ENCODE measurements at places on chromosomes 5 and 9.

- peak; percentile 80 for ATAC-seq
Measured at GRCh38 chr5:124952079-124952478, 205.6 kb upstream of the ZNF608 start.

GRCh38 chr9:122941582-122942234 is 888 bp downstream of the RABGAP1 start:
- no peak for ATAC-seq

DNA sequence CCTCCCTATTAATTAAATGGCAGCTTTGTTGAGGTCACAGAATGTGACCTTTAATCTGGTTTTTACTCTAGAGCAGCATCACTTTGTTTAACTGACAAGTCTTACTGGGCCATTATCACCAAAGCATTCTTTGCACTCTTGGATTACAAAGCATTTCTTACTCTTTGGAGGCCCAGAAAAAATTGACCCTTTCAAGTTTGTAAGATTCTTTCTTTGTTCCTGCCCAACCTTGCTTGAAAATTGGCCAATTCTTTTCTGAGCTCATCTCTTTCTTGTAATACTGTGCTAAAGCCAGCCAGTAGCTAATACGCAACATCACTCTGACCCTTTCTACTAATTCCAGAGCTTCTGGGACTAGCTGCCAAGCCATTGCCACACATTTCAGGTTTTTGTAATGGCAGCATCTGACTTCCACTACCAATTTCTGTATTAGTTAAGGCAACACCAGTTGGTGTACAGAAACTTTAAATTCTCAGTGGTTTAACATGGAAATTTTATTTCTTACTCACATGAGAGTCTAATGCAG is 131.6 kb downstream of the PRDM6 start:
- ATAC-seq: no peak

- ATAC-seq: no peak
Measured at GRCh38 chr9:123437201-123437600, 81.2 kb downstream of the CRB2 start.

DNA sequence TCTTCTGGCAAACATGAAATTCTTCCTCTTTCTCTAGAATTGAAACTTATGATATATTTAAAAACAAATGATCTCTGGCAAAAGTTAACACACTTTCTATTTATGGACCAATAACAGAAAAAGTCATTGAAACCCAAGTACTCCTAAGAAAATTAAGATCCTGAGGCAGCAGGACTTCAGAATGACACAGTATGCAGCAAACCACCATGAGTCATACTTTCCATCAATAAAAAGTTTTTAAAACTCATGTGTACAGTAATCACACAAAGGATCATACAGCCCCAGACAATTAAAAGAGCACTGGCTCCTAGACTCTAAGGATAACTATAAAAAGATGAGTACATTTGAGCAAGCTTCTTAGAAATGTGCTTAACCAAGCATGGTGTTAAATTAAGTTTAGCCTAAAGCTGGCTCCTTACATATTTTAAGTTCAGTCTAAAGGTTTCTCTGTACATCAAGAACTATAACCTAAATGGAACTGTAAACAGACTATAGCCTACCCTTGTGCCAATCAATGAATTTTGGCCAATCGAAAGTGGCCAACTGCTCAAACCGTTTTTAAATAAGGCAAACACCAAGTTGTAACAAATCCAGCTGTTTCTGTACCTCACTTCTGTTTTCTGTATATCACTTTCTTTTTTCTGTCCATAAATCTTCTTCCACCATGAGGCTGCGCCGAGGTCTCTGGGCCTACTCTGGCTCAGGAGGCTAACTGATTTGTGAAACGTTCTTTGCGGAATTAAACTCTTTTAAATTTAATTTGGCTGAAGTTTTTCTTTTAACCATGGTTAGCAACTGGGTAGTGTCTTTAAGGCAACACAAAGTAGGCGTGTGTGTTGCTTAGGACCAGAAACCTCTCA is 232.1 kb upstream of the PIK3R1 start:
- no peak for ATAC-seq

GRCh38 chr5:149826574-149826973 is 96.5 kb downstream of the PPARGC1B start:
- no peak for ATAC-seq

DNA sequence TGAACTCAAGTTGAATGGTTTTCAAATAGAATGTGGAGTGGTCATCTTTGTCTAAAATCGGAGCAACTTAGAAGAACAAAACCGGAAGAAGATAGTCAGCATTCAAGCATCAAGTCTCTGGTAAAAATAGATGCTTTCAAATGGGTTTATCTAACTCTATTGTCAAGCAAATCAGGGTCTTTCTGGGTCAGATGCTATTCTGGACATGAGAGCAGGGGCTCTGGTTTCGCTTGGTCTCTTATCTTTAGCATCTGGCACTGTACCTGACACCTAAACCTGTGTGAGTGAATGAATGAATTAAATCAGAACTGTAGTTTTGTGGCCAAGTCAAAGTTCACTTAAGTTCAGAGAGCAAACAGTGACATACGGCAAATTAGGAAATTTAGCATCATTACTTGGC is 173.5 kb downstream of the SLIT3 start:
- no peak for ATAC-seq

- ATAC-seq: no peak
Measured at GRCh38 chr9:84829471-84829870, 159.9 kb downstream of the NTRK2 start.

GRCh38 chr9:112831281-112831851 is 59.3 kb downstream of the SLC46A2 start:
- no peak for ATAC-seq

- peak; percentile 99 for ATAC-seq
Measured at GRCh38 chr9:111992523-111992922, 95.9 kb downstream of the UGCG start.

GRCh38 chr5:103598997-103599566 is 36.5 kb upstream of the NUDT12 start:
- no peak for ATAC-seq

DNA sequence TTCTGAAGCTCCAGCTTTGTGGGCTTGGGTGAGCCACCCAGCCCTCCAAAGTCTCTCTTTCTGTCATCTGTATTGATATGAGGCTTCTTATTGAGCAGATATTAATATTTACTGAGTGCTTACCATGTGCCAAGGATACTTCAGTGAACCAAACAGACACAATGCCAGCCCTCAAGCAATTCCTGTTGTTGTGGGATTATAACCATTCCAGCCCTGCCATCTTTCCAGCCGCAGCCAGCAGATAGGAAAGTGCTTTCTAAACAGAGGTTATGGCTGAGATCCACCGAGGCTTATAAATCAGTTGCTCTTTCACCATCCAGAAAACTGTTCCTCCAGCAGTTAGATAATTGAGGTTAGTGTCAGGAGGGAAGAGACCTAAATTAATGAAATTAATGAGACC is 137.7 kb upstream of the ALDH1B1 start:
- no peak for ATAC-seq

DNA sequence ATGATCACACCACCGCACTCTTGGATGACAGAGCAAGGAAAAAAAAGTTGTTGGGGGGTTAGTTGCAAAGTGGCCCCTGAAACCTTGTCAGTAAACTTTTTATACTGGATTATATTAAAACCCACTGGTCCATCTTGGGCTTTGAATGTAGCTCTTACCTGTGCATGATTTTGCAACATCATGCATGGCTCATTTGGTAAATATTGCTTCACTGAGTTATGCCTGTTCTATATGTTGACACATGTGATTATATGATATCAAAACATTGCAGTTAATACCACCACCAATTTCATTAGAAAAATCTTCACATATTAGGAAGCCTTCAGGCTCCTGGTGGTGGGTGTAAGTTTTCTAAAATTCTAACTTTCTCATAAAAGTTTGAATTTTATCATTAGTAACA is 41.9 kb downstream of the DYNC2I2 start:
- ATAC-seq: no peak

GRCh38 chr5:144028058-144028457 is 142.4 kb downstream of the YIPF5 start:
- no peak for ATAC-seq

- ATAC-seq: no peak
Measured at GRCh38 chr9:135608294-135608998, 30.9 kb downstream of the GLT6D1 start.

GRCh38 chr5:171311322-171312077 is 2.5 kb downstream of the TLX3 start:
- ATAC-seq: no peak

DNA sequence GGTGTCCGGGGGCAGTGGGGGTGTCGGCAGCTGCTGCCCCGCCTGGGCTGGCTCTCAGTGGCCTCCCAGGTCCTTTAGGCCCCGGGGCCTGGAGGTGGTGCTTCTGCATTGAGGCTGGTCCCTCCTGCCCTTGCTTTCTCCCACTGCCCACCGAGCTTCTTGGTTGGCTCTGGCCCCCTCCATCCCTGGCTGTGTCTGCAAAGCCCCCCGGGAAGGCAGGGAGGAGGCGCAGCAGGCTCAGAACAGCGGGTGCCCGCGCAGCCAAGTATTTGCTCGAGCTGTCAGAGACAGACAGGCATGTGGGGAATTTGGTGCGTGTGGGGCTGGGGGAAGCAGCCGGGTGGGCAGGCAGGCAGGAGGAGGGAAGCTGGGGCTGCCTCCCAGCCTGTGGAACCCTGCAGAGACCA is 11.5 kb downstream of the CXXC5 start:
- ATAC-seq: no peak

Data from activated CD4-positive, CD25-positive, alpha-beta regulatory T cell treated with anti-CD3 and anti-CD28 coated beads, Interleukin-2, amount 50 U/mL, for 24 hours (primary cell).